ENCODE measurements at places on chromosomes 2 and 18.

DNA sequence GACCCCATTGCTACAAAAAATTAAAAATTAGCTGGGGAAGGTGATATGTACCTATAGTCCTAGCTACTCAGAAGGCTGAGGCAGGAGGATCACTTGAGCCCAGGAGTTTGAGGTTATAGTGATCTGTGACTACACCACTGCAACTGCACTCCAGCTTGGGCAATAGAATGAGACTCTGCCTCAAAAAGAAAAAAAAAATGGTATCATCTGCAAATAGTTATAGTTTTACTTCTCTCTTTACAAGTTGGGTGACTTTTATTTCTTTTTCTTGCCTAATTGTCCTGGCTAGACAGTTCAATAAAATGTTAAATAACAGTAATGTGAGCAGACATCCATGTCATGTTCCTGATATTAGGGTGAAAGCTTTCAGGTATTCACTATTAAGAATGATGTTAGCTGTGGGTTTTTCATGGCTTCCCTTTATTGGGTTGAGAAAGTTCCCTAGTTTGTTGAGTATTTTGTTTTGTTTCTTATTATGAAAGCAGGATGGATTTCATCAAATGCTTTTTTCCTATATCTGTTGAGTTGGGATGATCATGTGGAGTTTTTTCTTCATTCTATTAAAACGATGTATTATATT lies 24.9 kb upstream of the ACOXL start:
- no peak for DNase-seq

- no peak for DNase-seq
These were observed 10.9 kb downstream of the TMEM87B start for GRCh38 chr2:112065966-112066365.

DNA sequence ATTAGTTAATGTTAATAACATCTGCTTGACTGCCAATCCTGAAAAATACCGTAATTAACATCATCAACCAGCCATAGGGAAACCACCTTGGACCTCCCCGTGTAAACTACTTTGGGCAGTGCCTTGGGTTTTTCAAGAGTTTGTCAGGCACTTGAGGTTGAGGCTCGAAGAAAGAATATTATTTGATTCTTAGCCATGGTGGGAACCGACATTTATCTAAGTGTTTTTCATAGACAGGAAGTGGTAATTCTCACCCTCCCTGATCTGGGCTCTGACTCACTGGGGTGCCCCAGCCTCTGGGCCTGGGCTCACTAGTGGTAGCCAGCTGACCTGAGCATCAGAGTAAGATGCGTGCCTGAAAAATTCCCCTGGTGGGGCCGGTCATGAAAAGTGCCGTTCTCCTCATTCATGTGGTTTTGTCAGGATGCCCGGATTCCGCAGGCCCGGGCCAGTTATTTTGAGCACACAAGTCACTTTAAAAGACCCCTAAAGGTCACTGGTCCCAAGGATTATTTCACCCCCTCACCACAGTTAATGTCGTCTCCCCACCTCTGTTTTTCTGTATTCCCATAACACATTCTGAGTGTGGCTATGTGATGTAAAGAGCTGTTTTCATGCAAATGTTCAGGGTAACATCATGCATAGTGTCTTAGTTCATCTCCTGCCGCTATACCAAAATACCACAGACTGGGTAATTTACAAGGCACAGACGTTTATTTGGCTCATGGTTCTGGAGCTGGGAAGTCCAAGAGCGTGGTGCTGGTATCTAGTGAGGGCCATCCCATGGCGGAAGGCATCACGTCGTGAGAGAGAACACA lies 21.6 kb upstream of the SPATA3 start:
- DNase-seq, result peak; percentile 92

DNA sequence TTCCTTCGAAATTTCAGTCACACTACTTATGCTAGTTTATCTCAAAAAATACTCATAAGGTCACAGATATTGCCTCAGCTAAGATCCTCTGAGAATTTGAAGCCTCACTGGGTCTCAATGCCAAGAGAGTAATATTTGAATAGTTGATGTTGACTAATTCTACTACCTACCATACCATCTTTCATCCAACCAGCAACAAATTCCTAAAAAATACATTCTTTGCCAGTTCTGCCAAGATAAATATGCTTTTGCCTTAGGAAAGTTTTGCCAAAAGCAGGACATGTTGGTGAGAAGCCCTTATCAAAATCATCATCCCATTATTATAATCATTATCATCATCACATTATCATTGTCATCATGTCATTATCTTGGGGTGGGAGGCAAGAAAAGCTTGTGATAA lies 544.6 kb upstream of the ZEB2 start:
- no peak for DNase-seq

DNA sequence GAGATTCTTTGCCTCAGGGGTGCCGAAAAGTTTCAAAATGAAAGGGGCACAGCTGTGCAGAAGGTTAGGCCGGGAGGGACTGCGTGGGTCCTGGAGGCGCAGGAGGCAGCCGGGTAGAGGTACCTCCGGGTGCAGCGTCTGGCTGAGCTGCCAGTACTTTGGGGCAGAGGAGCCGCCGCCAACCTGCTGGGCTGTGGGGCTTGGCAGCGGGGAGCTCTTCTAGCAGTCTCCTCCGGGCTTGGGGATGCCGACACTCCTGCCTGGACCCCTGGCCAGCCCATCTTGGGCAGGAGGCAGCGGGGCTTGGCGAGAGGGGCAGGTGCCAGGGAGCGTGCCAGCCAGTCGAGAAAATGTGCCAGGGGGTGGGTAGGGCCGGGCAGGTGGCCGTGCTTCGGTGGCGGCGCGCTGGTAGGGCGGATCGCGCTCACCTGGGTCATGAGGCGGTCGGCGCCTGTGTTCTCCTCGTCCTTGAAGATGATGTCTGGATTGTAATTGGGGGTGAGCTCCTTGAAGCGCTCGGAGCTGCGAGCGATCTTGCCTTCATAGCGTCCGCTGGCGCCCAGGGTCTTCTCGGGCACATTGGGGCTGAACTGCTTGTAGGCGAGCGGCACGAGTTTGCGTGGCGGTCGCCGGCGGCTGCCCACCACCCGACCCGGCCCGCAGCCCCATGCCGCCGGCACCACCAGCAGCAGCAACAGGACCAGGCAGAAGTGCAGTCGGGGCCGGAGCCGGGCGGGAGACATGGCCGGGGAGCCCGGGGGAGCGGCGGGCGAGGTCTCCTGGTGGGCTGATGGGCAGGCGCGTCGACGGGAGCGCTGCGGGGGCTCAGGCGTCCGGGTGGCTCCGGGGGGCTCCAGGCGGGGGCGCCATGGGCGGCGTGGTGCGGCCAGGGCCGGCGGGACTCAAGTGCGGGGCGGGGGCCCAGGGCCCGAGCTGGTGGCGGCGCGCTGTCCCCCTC lies 717 bp downstream of the IHH start:
- peak; percentile 22 for DNase-seq

DNA sequence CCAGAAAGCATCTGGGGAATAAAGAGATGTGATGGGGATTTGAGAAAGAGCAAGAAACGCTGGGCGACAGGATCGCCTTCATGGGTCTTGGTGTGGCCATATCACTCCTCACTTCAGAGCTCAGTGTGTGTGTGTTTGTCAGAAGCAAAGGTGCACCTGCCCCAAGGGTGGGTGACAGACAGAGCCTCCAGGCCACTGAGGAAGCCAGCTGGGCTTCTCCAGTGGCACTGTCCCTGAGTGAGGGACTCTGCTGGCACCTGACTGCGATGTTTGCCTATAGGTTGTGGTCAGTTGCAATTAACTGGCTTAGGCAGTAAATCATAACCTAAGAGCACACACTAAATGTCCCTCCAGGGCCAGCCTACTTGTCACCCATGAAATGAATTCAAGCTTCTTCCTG lies 23.5 kb upstream of the GNAL start:
- DNase-seq, result no peak

GRCh38 chr2:29644949-29645348 lies 276.4 kb downstream of the ALK start:
- DNase-seq, result no peak

GRCh38 chr18:905307-905947 lies 756 bp downstream of the ADCYAP1 start:
- no peak for DNase-seq

- no peak for DNase-seq
These were observed 53.7 kb upstream of the APCDD1 start for GRCh38 chr18:10400534-10401307.

DNA sequence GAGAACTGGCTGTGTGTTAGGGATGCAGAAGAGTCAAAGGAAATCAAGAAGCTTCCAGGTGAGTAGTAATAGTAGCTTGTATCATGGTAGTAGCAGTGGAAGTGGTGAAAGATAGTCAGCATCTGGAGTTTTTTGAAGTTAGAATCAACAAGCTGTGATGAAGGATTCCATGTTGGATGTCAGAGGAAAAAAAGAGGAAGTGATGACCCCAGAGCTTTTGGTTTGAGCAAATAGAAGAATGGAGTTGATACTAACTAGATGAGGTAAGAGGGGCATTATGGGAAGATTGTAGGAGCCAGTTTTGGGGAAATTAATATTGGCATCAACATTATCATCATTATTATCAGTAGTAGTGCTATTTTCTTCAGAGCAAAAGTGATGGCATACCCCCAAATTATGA lies 542.2 kb downstream of the XIRP2 start:
- DNase-seq, result no peak

GRCh38 chr18:24543795-24544498 lies 83.5 kb downstream of the HRH4 start:
- DNase-seq, result no peak

- no peak for DNase-seq
These were observed 3.6 kb upstream of the DOK6 start for GRCh38 chr18:69397096-69397495.

GRCh38 chr2:217994776-217995274 lies 8.0 kb downstream of the TNS1 start:
- DNase-seq, result no peak

GRCh38 chr2:199977984-199978415 lies 22.6 kb downstream of the MAIP1 start:
- DNase-seq, result peak; percentile 39

DNA sequence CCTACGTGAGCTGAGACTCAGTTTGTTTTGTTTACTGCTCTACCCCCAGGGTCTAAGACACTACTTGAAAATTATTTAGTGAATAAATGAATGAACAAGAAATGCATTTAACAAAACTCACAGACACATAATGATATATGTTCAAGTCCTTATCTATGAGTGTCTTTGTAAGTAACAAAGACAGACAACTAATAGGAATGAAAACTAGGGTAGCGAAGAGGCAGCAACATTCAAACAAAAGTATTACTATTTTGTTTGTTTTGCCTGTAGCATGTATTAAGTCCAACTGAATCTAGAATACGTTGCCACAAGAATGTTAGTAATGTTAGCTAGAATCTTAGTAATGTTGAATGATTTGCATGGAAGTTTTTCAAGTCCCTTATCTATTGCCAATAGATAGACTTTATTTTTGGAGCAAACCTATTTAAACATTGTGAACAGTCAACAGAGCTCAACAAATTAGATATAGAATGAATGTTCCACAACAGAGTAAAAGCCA lies 144.8 kb upstream of the VWC2L start:
- DNase-seq, result no peak

GRCh38 chr2:239049421-239050251 lies 201.8 kb downstream of the TWIST2 start:
- no peak for DNase-seq

GRCh38 chr2:17966798-17967197 lies 88.3 kb downstream of the KCNS3 start:
- no peak for DNase-seq

DNA sequence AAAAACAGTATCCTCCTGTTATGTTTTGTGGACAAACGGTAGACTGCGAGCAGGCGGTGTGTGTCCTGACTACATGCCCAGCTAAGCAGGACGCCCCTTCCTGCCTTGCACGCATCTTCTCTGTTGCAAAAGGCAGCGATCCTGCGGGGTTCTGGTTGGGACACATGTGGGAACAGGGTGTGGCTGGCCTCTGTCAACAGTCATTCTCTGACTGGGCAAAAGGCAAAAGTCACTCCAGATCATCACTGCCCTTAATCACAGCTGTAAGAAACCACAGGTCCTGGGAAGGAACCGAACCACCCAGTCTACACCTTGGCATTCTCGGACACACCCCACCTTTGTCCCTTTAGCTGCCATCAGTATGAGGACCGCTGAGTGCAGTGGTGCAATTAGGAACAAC lies 44.3 kb upstream of the TMEM87B start:
- no peak for DNase-seq

GRCh38 chr18:69447886-69448285 lies 47.2 kb downstream of the DOK6 start:
- DNase-seq, result no peak

GRCh38 chr2:61733563-61733962 lies 120.3 kb downstream of the FAM161A start:
- no peak for DNase-seq

DNA sequence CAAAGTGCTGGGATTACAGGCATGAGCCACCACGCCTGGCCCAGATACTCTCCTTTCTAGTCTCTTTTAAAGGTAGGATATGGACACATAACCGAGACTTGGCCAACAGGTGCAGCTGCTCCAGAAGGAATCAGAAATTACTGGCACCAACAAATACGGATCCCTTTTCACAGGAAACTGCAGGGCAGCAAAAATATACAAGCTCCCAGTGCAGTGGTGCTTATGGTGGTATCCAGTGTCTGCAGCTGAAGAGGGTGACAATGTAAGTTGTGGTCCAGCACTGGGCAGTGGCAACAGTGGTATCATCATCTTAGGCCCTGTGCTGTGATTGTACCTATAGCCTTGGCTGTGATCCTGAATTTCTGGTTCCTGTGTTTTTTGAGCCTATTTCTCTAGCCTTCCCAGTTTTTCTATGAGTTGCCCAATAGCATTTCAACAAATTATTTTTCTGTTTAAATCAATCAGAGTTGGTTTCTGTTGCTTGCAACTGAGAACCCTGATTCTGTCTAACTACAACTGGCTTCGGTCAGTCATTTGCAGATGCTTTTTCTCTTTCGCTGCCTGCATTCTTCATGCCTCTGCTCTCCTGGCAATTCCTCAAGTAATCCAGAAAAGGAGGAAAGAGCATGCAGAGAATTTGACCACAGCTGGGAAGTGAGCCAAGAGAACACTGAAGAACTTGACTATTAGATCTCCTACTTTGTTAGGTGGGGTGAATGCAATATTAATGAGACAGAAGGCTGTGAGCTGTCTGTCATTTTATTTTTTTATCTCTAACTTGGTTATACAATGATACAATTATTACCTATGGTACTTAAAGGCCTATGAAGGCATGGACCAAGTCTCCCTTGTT lies 30.8 kb upstream of the EML4 start:
- no peak for DNase-seq

- DNase-seq, result no peak
These were observed 26.9 kb upstream of the KCNG2 start for GRCh38 chr18:79770826-79771225.
